ENCODE measurements at places on chromosomes 5 and 9. TPM values are rescaled to one million over a fixed set of nuclear protein-coding genes. Genes with fewer than 3 reads are reported as not detected.

- no peaks in the 10 kb centered on the region for H3K36me3 ChIP-seq
- H3K27me3 ChIP-seq, result peaks cover 85% of the 10 kb centered on the region
- no peaks in the 10 kb centered on the region for H3K4me1 ChIP-seq
- no peak overlapping the region for H3K4me3 ChIP-seq
- H3K27ac ChIP-seq, result no peak overlapping the region
Measured at GRCh38 chr5:2741956-2742355, 9.5 kb downstream of the IRX2 start.

GRCh38 chr9:137453643-137454081 is 5.5 kb downstream of the NSMF start:
- H3K27ac ChIP-seq, result no peak overlapping the region
- no peak overlapping the region for H3K4me3 ChIP-seq
- peaks cover 3% of the 10 kb centered on the region for H3K36me3 ChIP-seq
- H3K27me3 ChIP-seq, result no peaks in the 10 kb centered on the region
- no peaks in the 10 kb centered on the region for H3K4me1 ChIP-seq
- DNase-seq, result no peak

DNA sequence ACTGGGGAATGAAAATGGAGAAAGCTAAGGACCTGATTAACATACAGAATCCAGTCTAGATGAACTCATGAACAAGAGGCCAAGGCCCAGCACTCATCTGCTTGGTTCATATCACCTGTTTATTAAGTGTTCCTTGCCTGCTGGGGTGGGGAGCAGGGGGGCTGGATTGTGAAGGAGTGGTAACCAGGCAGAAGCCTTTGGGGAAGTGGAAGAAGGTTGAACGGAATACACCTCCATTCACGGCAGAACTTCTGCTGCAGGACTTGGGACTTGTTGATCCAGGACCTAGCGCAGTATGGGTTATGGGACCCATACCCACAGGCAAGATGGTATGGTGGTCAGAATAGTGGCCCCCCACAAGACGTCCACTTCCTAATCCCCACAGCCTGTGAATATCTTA is 8.8 kb upstream of the SEPTIN8 start:
- no peaks in the 10 kb centered on the region for H3K27me3 ChIP-seq
- no peak for DNase-seq
- no peak overlapping the region for H3K4me3 ChIP-seq
- no peak overlapping the region for H3K27ac ChIP-seq
- H3K4me1 ChIP-seq, result no peaks in the 10 kb centered on the region

GRCh38 chr9:14710804-14711203 is 11.7 kb downstream of the CER1 start:
- H3K4me1 ChIP-seq, result peaks cover 14% of the 10 kb centered on the region
- no peaks in the 10 kb centered on the region for H3K36me3 ChIP-seq
- H3K4me3 ChIP-seq, result no peak overlapping the region

SLC36A3 gene
- not detected for total RNA-seq

Measured in PC-9 (cell line).